ENCODE measurements at places on chromosomes 3 and 15.

GRCh38 chr3:37702478-37703154 is 159.1 kb upstream of the CTDSPL start:
- no peak for DNase-seq

DNA sequence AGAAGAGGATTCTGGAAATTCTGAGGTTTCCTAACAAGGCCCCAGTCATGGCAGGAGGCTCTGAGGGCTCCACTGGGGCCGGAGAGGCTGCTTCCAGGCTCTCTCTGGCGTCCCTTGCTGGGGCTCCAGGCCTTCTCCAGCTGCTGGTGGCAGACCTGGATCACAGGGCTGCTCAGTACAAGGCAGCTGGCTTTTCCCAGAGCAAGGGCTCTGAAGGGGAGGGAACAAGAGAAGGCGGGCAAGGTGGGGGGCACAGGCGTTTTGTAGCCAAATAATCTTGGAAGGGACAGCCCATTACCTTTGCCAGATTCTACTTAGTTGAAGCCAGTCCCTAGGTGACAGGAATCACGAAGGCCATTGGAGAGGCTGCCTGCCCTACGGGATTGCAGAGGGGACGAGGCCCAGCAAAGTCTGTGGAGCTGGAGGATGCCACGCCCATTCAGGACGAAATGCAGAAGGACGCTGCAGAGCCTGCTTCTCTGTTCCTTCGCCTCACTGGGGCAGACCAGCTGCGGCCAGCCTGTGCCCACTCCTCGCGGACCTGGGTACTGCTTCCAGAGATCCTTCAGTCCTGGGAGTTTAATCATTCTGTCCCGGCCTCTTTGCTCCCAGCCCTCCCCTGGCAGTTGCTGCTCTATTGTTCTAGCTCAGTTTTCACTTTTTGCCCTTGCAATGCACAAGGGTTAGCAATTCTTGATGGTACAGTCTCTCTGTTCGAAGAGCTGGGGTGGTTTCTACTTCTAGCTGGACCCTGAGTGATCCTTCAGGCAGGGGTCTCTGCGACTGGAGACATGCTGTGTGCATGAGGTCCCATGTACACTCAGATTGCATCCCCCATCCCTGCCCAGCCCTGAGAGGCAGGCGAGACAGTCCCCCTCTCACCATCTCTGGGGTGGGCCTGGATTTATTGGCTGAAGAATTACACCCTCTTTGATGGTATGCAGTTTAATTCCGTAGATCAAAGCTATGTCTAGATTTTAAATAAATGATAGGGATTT is 149.3 kb upstream of the MEF2A start:
- no peak for DNase-seq

GRCh38 chr3:169295912-169296570 is 367.5 kb downstream of the MECOM start:
- no peak for DNase-seq

DNA sequence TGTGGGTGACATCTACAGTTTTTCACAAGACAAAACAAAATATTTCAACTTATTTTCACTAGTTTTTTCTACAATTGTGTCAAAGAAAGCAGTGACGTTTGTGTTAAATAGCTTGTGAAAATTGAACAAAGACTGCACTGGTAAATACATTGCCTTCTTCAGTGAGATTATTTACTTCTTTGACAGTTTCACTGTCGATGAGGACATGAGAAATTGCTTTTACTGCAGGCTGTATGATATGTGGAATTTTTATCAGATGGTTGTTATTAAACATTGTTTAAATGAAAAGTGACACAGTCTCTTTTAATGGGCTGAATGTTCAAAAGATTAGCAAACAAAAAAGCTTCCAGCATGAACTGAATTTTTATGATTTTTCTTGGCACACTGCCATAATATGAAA is 773.9 kb upstream of the CADM2 start:
- DNase-seq = no peak

DNA sequence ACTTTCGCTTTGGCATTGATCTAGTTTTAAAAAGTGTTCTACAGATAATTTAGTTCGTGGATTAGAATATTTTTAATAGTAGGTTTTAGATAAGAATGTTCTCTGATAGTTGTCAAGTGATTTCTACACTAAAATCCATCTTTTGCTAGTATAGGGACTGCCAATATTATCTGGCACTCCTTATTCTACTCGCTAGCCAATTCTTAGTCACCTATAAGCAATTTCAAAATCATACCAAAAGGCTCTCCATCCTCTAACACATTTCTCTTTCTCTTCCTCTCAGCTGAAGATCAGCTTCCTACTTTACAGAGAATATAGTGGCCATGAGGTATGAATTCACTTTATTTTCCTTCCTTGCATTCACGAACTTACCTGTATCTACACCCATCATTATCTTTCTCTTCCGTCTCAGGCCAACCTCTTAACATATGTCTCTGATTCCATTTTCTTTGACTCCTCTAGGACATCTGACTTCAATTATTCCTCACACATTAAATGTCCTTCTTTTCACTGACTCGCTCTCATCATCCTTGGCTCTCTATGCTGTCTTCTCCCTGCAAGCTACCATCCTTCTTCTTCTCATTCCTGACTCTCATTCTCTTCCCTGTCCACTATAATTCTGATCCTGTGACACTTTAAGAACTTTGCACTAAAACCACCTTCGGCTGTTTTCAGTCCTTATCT is 35.5 kb downstream of the C3orf80 start:
- DNase-seq = no peak

DNA sequence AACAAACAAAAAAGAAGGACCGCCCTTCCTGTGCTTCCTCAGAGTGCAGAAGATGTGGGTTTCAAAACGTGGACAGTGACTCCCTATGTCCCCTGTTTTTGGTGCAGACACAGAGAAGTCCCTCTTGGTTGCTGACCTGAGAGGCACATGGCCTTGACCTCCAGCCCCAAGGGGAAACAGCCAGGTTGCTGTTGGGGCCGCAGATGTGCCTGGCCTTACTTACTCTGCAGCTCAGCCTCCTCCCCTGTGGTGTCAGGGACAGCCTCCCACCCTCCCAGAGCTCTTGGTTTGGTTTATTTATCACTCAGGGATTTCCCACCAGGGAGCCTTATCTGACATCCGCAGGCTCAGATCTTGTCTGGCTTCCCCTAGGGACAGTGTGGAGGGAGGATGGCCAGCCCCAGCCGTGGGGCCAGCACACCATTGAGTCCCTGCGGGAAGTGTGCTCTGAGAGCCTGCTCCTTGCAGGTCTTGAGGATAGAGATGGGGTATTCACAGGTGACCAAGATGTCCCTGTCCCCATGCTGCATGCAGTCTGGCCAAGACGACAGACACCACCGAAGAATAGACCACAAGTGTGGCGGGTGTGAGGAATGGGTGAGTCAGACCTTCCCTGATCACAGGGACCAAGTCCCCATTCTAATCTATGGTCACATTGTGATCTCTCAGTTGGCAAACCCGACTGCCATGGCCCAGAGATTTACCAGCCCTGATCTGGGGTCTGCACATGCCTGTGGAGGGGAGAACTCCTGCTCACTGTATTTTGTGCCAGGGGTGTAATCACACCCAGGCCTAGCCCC is 134.3 kb upstream of the ABHD17C start:
- no peak for DNase-seq

- no peak for DNase-seq
Measured at GRCh38 chr15:69075440-69075839, 60.9 kb downstream of the NOX5 start.

DNA sequence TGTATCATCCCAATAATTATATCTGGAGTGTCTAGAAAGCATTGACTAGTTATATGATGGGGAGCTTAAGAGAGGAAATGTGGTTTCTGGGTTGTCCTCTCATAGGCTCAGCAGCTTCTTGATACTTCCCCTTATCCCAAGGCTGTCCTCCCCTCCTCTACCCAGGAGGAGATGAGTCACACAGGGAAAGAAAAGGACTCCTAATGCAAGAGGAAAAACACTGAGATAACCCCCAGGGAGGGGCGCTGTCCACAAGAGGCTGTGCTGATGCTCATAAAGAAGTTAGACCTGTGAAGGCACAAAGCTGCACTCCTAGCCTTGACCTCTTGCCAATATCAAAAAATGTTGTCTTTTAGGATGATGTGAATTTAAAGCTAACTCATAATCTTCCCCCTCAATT is 28.8 kb upstream of the GYG1 start:
- DNase-seq = no peak

DNA sequence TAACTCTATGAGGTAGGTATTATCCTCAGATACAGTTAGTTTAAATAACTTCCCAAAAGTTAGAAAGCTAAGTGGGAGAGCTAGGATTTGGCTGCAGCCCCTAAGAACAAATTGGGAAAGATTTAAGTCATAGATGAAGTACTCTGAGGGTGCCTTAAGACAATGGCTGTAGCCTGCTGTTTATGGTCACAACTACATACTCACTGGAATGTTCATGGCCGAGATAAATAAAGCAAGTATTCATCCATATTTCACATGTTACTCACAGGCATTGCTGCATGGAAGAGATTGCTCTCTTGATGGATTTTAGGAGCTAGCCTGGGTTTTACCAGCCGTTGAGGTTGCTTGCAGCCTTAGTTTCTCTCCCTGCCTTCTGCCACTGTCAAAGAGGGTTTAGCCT is 145.0 kb downstream of the CMSS1 start:
- no peak for DNase-seq

DNA sequence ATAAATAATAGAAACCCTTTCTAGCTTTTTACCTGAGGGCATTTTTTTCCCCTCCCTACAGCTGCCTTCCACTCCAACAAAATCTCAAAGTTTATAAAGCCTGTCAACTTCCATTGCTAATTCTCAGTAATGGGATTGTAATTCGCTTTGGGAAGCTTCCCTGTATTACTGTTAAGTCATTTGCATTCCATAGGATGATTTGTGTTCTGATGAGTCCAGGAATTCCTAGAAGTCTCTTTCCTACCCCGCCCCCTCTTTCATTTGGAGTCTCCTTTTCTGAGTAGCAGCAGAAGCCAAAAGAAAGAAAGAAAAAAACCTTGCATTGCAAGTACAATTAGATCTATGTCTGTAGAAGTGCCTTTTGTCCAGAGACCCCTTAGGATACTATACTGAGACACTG is 1033.3 kb downstream of the IGSF11 start:
- no peak for DNase-seq

DNA sequence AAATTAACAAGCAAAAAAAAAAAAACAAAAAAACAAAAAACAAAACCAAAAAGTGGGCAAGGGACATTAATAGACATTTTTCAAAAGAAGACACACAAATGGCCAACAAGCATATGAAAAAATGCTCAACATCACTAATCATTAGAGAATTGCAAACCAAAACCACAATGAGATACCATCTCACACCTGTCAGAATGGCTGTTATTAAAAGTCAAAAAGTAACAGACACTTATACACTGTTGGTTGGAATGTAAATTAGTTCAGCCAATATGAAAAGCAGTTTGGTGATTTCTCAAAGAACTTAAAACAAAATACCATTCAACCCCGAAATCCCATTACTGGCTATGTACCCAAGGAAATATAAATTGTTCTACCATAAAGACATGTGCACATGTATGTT is 222.4 kb upstream of the CD96 start:
- DNase-seq = no peak

GRCh38 chr15:48984021-48984710 is 20.4 kb upstream of the SHC4 start:
- no peak for DNase-seq

GRCh38 chr15:66857694-66858093 is 155.7 kb downstream of the SMAD6 start:
- no peak for DNase-seq

GRCh38 chr15:63190769-63191649 is 1.6 kb downstream of the RAB8B start:
- DNase-seq = no peak

- DNase-seq = no peak
Measured at GRCh38 chr3:12759097-12759679, at the start of gene TMEM40. TMEM40 (minus strand) TSS chr3:12759259; CDS start chr3:12749832, 9,427 bp downstream.

DNA sequence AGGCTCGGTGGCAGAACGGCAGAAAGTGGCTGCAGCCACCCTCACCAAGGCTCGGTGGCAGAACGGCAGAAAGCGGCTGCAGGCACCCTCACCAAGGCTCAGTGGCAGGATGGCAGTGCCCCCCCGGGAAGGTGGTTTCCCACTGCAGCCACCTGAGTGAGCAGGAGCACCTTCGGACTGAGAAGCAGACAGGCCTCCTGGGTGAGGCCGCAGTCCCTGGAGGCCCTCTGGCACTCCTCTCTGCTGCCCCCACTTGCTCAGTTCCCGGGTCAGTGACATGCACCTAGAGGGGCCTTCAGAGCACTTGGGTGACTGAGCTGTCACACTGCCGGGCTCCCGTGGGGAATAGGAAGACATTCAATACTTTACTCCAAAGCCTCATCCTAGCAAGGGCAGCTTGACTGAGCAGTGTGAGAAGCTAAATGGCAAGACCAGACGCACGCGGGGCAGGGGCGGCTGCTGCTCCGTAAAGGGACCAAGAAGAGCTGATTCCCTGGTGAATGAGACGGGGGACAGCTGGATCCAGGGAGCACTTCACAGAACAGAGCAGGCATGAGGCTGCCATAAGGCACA is 62.7 kb downstream of the PCSK6 start:
- no peak for DNase-seq

DNA sequence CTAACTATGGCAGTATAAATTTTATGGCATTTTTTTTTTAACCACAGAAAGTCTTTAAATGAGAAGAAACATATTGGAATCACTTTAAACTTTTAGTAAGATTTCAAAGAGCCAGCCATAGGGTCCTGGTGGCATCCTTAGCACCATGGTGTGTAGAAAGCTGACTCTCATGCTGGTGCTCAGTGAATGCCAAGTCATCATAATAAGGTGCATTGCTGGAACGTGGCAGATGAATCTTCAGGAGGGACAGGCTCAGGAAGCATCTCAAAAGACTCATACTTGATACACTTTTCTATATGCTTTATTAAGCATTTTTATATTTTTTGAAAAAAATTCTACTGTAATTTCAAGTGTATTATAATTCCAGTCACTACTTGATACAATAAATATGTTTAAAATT is 274.2 kb downstream of the ZIC4 start:
- no peak for DNase-seq

GRCh38 chr3:52193065-52193464 is 4.9 kb upstream of the ALAS1 start:
- DNase-seq = no peak
